ENCODE measurements at places on chromosomes 2 and 18.

DNA sequence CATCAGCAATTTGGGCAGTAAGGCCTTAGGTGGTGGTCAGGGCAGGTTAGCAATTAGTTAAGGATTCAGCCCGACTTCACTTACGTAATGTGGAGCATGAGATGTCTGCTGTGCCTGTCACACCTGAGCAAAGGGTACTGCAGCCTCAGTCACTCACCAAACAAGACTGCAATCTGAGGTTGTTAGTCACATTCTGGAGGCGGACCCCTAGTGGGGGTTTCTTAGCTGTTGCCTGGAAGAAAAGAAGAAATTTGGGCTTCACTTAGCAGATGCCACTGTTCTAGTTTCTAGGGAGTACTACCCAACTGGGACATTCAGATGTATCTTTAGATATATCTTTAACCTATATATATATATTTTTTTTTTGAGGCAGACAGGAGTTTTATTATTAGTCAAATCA is 529.9 kb downstream of the SLC4A3 start:
- peak; percentile 20 for DNase-seq

DNA sequence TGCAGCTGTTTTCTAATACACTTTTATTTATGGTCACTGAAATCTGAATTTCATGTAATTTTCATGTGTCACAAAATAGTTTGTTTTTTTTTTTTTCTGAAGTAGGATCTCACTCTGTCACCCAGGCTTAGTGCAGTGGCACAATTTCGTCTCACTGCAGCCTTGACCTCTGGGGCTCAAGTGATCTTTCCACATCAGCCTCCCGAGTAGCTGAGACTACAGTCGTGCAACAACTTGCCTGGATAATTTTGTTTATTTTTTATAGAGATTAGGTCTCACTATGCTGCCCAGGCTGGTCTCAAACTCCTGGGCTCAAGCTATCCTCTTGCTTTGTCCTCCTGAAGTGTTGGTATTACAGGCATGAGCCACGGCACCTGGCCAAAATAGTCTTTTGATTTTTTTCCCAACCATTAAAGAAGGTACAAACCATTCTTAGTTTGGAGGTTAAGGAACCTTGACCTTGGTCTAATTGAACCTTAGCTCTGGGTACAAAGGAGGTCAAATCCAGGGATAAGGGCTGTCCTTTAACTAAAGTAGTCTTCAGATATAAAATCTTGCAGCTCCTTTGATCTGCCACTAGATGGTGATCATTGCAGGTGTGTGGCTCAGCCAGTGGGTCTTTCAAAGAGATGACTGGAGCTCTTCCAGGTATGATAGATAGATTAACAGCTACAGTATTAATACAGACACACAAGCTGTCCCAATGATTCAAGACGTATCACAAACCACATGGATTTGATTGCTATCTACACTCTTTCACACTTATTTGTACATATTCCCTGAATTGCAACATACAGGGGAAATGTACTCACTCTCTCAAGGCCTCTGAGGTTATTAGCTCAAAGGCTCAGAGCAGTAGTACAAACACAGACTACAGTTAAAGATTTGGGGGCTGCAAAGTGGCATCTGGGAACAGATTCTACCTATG is 4.7 kb upstream of the KRCC1 start:
- DNase-seq: peak; percentile 77

- peak; percentile 4 for DNase-seq
Observed at GRCh38 chr18:69795791-69796190, 151.9 kb downstream of the CD226 start.

GRCh38 chr2:132448771-132449170 is 32.2 kb downstream of the GPR39 start:
- peak; percentile 65 for DNase-seq

GRCh38 chr18:38033282-38033681 is 467.7 kb upstream of the CELF4 start:
- DNase-seq: no peak

DNA sequence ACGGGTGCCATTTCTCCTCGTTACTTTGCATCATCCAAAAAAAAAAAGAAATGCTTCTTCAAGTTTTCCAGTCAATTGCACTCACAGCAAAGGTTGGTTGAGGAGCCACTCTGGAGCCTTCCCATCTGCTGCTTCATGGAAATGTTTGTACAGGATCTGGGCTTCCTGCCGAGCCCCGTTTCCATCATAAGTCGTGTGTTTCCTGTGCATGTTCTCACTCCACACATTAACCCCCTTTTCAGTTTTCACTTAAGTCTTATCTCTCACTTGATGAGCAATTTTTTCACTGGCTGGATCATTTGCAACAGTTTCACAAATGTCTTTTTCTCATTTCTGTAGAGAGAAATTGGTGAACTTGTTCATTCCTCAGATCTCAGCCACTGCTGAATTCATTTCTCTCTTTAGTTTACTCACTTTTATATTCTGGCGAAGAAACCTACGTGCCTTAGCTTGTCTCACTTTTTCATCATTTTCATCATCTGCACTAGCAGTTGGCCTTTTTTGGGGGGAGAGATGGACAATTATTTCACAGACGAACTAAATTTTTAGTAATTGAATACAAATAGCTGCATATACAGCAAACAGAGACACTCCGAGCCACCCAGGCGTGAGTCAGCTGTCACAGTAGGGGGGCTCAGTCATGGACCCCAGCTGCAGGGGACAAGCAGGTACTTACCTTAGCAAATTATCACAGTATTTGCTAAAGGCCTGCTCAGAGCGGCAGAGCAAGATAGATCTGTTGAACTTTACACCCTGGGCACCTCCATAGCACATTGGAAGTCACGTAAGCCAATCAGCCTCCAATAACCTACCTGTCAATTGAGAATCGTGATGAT is 750.8 kb upstream of the ID2 start:
- DNase-seq: no peak

- DNase-seq: no peak
Observed at GRCh38 chr18:59907172-59907571, 7.4 kb downstream of the PMAIP1 start.

DNA sequence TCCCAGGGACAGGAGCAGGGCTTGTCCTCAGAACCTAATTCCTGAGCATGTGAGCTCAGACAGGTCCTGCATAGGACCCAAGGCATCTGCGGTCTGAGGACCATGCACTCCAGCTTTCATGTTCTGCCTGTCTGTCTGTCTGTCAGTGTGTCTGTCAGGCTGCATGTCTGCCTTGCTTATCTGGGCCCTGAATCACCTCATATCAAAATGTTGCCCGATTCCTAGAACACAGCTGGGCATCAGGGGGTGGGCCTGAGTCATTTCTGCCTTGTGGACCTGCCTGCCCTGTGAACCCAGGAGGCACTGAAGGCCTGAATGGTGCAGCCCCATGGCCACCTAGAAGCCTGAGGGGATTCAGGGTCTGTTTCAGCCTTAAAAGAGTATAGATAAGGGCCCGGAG is 22.1 kb downstream of the INHBB start:
- no peak for DNase-seq

- no peak for DNase-seq
Observed at GRCh38 chr2:168212866-168213265, 34.5 kb downstream of the STK39 start.

GRCh38 chr2:136375017-136375901 is 257.3 kb upstream of the CXCR4 start:
- no peak for DNase-seq

DNA sequence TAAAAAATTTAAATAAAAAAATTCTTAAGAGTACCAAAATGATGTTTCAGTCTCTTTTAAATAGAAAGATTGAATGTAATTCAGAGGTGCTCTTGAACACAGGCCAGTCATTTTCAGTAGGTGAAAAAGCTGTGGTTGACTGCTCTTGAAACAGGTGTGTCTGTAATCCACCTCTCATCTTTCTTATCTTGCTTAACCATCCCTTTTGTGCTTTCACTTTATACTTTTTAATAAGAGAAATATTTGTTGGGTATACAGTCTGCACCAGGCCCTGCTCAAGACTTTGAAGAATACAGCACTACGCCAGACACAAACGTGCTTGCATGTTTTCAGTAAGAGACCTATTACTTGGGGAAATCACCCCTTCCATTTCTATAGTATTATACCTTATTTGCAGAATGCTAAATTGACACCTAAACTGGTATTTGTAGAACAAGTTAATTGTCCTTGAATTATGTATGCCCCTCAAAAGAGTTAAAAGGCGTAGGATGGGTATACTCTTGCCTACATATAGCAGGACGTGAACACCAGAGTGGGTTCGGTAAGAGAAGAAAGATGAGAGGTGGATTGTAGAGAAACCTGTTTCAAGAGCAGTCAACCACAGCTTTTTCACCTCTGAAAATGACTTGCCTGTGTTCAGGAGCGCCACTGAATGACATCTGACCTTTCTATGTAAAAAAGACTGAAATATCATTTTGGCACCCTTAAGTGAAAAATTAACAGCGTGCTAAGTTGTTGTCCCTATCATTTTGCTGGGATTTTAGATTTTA is 4.0 kb upstream of the RTN4 start:
- no peak for DNase-seq

DNA sequence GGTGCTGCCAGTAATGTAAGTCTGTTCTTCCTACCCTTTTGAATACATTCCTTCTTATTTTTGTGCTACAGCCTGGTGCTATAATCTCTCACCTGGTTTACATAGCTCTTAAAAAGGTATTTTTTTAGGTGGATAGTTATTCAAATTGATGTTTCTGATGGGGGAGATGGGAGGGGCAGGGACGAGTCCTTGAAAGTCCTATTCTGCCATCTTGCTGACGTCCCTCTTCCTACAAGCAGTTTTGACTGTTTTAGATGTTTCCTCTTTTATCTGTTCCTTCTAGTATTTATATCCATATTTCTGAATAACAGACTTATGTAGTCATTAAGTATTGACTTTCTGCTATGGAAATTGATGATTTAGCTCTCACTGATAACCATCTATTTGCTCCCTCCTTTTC is 256.4 kb downstream of the KIAA1328 start:
- DNase-seq: peak; percentile 34

GRCh38 chr2:21415234-21415633 is 291.5 kb downstream of the TDRD15 start:
- DNase-seq: peak; percentile 58

DNA sequence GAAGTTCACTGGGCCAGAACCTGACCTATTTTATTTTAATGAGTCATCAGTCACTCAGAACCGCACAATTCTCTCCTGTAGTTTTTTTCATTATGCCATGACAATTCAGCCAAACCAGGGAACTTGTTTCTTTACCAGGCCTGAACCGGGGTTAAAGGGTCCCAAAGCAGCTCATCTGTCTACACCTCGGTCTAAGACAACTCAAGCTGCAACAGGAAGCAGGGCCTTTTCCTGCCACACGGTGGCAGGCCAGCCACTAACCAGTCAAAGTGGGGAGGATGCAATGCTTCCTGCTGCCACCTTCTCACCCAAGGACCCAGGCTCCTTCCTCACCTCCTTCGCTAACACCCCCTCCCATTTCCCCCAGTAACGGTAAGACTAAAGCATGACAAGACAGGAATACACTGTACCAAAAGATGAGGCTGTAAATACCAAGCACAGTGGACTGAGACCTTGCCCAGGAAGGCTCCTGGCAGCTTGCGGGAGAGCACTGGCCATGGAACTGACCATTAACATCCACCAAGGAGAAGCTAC is 56.7 kb upstream of the ACKR3 start:
- peak; percentile 72 for DNase-seq

DNA sequence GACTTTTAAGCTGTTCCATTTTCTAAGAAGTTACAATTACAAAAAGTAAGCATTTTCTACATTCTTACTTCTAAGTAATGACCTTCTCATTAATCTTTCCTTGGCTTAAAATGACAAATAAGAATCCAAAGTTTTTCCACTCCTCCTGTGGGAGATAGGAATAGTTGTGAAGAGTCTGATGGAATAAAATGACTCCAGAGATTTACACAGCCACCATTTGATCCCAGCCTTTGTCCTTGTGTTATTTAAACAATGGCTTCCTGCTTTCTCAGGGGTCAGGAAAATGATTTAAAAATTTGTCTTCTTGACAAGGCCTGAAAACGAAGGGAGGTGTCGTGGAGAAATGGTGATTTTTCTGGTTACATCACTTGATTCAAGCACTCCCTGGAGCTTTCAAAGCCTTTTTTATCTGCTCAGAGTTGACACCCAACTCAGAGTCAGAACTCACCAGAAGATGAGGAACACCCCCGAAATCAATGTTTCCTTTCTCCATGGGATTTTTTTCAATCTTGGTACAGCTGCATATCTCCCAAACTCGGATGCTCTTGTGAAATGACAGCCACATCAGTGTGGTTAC is 106.5 kb downstream of the GALNT3 start:
- no peak for DNase-seq

GRCh38 chr2:235493775-235494715 is at the start of gene AGAP1:
Gene AGAP1, plus strand, starts transcription at chr2:235494043.
- peak; percentile 92 for DNase-seq

- DNase-seq: no peak
Observed at GRCh38 chr2:135890835-135891234, 14.6 kb upstream of the MCM6 start.

DNA sequence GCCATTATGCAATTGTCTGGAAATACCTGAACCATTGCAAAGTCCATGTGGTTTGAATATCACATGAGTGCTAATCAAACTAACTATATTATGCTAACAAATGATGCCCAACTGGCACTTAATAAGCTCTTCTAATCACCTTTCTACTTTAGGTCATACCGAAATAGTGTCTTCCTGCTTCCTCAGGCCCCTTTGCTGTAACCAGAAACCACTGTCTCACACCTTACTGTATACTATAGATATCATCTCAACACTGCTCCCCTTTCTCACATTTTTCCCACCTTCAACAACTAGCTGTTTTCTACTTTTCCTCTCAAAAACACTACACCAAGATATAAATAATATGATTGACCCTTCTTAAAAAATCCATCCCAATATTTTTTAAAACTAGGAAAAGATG is 633.9 kb downstream of the BCL11A start:
- DNase-seq: no peak

DNA sequence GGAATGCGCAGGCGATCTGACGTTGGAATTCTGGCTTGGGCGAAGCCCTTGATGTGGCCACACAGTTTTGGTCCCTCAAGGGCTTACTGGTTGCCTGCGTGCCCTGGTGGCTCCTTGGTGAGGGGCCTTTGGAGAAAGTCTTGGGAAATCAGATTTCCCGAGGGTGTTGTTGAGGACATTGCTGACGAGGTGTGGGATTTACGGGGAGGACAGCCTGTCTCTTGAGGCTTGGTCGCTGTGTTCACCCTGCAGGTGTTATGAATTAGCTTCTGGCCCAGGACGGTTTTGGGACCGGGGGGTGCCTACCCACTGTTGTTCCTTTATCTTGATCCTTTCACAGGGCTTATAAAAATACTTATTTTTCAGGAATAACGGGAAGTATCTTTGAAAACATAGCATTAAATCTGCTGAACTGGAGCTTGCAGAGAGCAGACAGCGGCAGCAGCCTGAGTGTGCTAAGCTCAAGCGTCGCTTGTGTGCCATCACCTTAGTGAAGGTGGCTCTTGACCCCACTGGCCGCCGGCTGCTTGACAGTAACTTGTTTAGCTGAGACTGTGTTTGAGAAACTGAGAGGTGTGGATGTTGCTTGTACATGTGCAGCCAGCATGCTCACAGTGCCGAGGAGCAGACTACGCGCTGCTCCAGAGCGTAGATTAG is 4.2 kb downstream of the CTDP1 start:
- no peak for DNase-seq

Data from GM23338 (cell line).